Glomerular endothelial cell (primary cell): ENCODE measurements at places on chromosomes 3 and 15. TPM values are rescaled to one million over a fixed set of nuclear protein-coding genes. Genes with fewer than 3 reads are reported as not detected.

GASK1A gene
- total RNA-seq = not detected in 2 replicates

SMCO1 gene
- total RNA-seq = not detected in 2 replicates

PDCD7 gene
- 16.6 and 18.1 TPM in 2 replicates for total RNA-seq

CCDC13 gene
- 0.47 and 1.5 TPM in 2 replicates for total RNA-seq

ERC2 gene
- total RNA-seq = 0.19 and 1.3 TPM in 2 replicates

SCN5A gene
- total RNA-seq = 3.1 and 5.2 TPM in 2 replicates

GATM gene
- total RNA-seq = not detected in 2 replicates

TNNC1 gene
- total RNA-seq = not detected in 2 replicates

GRK7 gene
- total RNA-seq = not detected in 2 replicates

CIB1 gene
- 36.3 and 44.9 TPM in 2 replicates for total RNA-seq

DPPA2 gene
- total RNA-seq = not detected in 2 replicates

RAF1 gene
- total RNA-seq = 55.7 and 72.3 TPM in 2 replicates

TMOD3 gene
- total RNA-seq = 37.8 and 60.4 TPM in 2 replicates

DPPA4 gene
- 0.92 TPM in 1 of 2 replicates, not detected in the other for total RNA-seq

GPR149 gene
- total RNA-seq = not detected in 2 replicates

KLHL6 gene
- 9.5 and 13.0 TPM in 2 replicates for total RNA-seq

CHRNA7 gene
- total RNA-seq = 2.3 and 4.8 TPM in 2 replicates

VGLL3 gene
- total RNA-seq = 1.1 and 7.2 TPM in 2 replicates

ZNF80 gene
- not detected in 2 replicates for total RNA-seq

TRPM1 gene
- total RNA-seq = not detected in 2 replicates

SPINT1 gene
- total RNA-seq = 8.0 and 20.9 TPM in 2 replicates

CDC25A gene
- total RNA-seq = 2.7 and 9.7 TPM in 2 replicates

TOPBP1 gene
- 17.0 and 21.2 TPM in 2 replicates for total RNA-seq

GOLGA8H gene
- total RNA-seq = 0.23 TPM in 1 of 2 replicates, not detected in the other

PARP15 gene
- 1.1 and 4.3 TPM in 2 replicates for total RNA-seq

CCR8 gene
- not detected in 2 replicates for total RNA-seq

SLC28A1 gene
- total RNA-seq = not detected in 2 replicates

MINAR1 gene
- 0.29 and 1.5 TPM in 2 replicates for total RNA-seq

ULK4 gene
- total RNA-seq = 6.7 and 11.7 TPM in 2 replicates

AGBL1 gene
- total RNA-seq = not detected in 2 replicates

KCTD6 gene
- 5.8 and 7.1 TPM in 2 replicates for total RNA-seq

UBA7 gene
- 46.2 and 79.4 TPM in 2 replicates for total RNA-seq

UBE3A gene
- total RNA-seq = 27.0 and 42.6 TPM in 2 replicates

GP9 gene
- not detected in 2 replicates for total RNA-seq

NPAP1 gene
- not detected in 2 replicates for total RNA-seq
